ENCODE measurements at places on chromosomes 4 and X.

- no peak for DNase-seq
These were observed 183.4 kb downstream of the ANKRD50 start for GRCh38 chr4:124529131-124529530.

GRCh38 chr4:140134746-140135425 lies 19.1 kb downstream of the MAML3 start:
- no peak for DNase-seq

DNA sequence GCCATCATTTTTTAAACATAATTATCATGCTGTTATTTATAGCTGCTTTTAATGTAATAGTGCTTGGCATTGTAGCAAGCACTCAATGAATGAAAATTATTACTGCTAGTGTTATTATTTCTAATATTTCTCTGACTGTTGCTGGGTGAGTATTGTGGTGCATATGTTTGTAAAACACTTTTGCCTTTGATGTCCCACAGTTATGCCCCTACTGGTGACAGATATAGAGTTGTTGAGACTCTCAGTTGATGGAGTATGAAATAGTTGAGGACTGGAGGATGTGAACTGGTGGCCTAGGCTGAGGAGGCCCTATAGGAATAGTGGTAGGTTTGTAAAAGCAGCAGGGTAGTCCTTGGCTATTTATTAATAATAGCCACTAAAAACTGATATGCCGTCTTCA lies 9.6 kb downstream of the INTS6L start:
- DNase-seq: no peak

DNA sequence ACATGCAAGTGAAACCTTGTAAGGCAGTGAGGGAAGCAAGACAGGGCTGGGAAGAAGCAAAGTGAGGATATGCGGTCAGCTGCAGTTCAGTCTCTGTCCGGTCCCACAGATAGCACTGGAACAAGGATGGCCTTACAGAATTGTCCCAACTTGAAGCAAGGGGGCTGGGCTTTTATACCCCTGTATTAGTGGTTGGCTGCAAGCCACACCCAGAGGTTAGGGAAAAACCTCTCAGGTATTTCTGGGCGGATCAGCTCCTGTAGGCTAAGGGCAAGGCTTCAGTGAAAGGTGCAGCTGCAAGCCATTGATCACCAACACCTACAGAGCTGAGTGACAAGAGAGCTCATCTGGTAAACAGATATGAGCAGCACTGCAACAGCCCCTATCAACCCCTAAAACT lies 89.0 kb downstream of the KDR start:
- no peak for DNase-seq

- no peak for DNase-seq
These were observed 52.9 kb upstream of the TRPC5OS start for GRCh38 chrX:111823128-111823527.

DNA sequence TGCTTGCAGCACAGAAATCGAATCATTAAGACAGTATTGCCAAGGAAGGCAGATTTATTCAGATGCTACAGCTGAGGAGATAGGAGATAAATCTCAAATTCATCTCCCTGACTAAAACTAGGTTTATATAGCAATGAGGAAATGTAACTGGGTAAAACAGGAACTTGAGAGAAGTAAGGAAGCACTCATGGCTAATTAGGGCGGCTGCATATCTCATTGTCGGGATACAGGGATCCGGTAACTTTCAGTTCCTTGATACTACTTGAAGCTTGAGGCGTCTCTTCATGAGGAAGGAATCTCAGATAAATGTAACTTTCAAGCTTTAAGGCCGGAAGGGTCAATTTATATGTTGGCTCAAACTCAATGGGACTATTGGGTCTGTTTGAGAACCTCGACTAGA lies 129.2 kb upstream of the WDR1 start:
- no peak for DNase-seq

- peak; percentile 8 for DNase-seq
These were observed 174.5 kb upstream of the MXRA5 start for GRCh38 chrX:3520982-3521381.

DNA sequence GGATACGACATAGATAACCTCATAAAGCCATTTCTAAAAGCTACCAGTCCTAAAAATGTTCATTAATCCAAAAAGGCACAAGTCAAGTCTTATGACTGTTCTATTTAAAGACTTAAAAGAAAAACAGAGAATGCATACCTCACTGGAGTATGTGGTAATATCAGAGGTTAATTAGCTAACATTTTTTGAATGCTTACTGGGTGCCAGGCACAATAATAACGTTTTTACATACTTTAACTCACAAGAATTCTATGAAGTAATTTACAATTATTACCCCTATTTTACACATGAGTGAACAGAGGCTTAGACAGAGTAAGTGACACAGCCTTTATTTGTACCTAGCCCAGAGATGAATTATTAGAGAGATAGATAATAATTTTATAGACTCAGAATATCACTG lies 207.5 kb downstream of the PDGFC start:
- DNase-seq: peak; percentile 61

DNA sequence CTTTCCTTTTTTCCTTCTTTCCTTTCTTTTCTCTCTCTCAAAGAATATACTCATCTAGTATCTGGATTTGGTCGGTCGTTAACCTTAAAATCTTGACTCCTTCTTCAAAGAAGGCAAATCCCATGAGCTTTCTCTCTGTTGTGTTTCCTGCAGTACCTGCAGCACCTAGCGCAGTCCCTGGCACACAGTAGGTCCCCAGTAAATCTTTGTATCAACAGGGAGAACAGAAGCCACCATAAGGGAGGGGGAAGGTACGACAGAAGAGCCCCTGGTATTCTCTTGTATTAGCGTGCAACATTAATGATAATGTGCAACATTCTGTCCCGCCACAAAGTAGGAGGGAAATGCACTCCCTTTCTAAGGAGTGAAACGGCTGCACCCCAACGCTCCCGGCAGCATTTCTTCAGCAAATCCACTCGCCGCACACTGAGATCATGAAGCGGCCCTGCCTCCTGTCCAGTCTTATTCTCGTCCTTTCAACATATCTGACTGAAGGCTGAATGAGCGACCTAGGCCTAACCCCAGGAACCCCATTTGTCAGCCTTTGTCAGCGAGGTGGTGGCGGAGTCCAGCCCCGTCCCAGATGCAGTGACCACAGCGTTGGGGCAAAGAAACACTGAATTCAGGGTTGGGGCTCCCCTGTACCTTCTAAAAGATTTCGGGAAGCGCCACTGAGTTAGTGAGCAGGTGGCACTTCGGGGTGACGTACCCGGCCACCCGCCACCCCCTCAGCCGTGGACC lies 133.7 kb downstream of the AMELX start:
- DNase-seq: peak; percentile 50

GRCh38 chr4:145719752-145720624 lies 40.0 kb downstream of the C4orf51 start:
- no peak for DNase-seq

DNA sequence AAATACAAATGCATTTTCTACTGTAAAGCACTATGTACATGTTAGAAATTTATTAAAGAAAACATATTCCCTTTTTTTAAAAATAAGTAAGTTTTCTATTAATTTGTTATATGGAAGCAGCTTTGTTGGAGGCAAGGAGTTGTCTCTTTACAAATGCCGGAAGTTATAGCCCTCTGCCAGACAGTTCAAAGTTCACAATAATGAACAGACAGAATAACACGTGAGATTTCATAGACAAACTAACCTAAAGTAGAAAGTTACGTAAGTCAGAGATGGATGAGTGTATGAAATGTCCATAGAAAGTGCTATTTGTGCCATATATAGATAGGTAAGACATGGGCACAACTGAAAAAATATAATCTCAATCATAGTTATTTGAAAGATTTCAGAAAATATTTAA lies 43.9 kb upstream of the NEIL3 start:
- DNase-seq: no peak

GRCh38 chr4:82758701-82759685 lies 39.6 kb downstream of the SCD5 start:
- no peak for DNase-seq

DNA sequence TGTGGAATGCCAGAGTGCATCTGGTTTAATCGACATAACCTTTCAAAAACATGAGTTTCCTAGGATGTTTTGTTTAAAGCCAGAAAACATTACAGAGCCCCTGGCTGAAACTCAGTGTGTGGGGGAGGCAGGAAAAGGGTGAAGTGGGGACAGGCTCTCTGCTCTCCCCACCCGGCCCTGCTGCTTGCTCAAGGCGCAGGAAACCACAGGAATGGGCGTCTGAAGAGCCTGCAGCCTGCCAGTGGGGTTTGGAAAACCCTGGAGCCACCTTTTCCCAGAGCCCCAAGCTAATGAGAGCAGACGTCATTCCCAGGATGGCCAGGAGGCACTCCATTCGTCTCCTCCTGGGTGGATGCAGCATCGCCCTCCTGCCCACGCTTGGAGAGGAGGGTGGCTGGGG lies 240.6 kb downstream of the AFAP1 start:
- DNase-seq: peak; percentile 71

GRCh38 chrX:68732906-68733493 lies 85.5 kb downstream of the STARD8 start:
- peak; percentile 40 for DNase-seq

- no peak for DNase-seq
These were observed 4.9 kb upstream of the CTBP1 start for GRCh38 chr4:1253831-1254230.

DNA sequence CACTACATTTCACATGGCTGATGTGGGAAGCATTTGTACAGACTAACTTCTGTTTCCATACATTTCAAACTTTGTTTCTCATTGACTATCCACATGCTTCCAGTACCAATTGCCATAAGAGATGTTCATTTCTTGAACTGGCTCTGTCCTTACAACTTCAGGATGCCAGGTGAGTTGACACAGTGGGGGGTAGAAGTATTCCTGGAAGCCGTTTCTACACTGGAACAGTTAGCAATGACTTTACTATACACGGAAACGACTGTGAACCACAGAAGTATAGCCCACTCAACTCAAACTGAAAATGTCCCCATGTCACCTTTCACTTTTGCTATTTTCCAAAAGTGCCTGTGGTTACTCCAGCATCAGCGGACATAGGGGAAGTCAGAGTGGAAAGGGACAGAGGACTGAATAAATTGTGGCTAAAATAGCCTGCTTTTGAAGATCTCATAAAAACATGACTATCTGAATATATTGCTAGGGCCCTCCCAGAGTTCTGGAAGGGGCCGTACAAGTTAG lies 38.0 kb upstream of the DSPP start:
- DNase-seq: no peak

DNA sequence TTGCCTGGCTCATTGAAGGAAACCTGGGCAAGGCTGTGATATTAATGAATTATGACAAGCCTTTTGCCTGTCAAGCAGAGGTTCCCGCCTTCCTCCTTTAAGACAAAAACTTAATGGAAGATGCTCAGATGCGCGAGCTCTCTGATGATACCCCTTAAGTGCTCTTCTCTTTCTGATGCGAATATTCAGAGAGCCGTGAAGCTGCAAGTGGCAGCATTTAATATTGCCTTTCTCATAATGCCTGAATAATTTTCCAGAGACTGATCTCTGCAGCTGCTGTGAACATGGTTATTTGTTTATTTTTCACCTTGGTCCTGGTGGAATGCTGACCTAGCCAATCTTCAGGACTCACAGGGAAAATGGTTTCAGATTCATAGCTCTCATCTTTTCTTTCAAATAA lies 251.8 kb downstream of the TENM3 start:
- no peak for DNase-seq

DNA sequence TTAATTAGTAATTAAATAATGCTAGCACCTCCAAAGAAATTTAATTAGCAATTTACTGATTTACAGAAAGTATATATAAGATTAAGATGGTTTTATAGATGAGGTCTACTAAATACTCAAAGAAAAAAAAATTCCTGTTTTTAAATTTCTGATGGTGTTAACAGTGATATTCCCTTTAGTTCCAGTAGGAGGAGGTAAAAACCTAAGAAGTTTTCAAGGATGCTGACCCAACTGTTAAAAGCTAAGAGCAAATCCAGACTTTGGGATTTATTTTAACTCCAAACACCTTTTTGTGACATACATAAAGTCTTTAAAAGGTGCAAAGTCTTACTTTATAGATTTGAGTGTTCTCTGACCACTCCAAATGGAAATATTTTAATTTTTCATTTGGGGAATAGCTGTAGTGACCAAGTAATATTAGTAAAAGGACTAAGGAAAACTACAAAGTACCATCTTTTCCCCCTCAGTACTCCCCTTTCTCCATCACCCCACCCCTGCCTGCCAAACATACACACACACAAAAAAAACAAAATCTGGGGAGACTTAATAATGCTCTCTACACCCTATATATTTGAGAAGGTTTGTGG lies 34.2 kb upstream of the CSN1S1 start:
- peak; percentile 29 for DNase-seq

DNA sequence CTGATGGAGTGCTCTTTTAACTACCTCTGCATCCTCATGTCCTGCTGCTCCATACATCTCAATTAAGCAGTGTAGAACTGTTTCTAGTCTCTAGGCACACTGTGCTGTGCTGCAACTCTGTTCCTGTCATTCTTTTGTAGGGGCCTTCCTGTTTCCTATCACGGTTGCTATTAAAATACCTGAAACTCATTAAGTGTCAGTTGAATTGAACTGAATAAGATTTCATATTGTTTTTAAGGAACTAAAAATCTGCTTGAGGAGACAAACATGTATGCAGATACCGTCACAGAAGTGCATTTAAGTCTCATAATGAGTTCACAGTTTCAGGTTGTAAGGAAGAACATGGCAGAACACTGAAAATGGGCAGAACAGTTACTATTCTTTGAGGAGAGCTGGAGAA lies 170.1 kb downstream of the LARP7 start:
- DNase-seq: no peak

GRCh38 chr4:83010522-83011318 lies at the start of gene LIN54:
Gene LIN54 (minus strand): TSS chr4:83010823. CDS start chr4:82984844, 25,979 bp downstream.
- DNase-seq: peak; percentile 87

DNA sequence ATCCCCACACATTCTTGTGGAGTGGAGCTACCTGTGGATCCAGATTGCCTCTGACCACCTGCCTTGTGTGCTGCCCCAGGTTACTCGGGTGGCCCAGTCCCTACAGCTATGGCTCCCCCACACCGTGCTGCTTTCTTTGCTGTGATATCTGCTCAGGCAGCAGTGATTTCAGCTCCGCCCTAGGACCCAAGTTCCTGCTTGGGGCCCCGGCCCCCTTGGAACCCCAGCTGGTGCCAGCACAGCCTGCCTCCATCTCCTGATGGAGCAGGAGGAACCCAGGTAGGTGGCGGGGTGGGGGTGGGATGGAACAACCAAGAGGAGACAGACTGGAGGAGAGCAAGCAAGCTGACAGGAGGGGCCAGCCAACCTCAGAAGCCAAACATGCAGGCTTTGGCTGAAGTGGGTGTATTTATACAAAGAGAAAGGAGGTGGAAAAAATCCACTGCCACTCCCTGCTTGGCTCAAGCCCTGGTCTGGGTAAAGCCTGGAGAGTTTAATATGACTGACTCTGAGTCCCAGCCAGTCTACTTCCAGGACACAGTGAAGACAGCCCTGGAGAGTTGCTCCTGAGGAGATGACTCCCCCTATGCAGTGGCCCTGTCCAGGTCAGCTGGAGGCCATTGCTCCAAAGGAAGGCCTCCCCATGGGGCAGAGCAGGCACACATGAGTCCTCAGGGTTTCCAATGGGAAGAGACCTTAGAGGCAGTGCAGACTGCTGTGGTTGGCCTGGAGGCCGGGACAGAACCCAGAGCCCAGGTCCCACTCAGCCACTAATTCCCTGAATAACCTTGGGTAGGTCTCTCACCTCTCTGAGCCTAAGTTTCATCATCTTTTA lies 197.1 kb upstream of the MAMLD1 start:
- DNase-seq: no peak

GRCh38 chr4:6198278-6198677 lies 2.1 kb downstream of the JAKMIP1 start:
- no peak for DNase-seq

Data from iris pigment epithelial cell (primary cell).